ENCODE measurements at places on chromosomes 1 and 21.
A peak's percentile ranks its signal among the peaks of the same experiment; 100 is the strongest.

DNA sequence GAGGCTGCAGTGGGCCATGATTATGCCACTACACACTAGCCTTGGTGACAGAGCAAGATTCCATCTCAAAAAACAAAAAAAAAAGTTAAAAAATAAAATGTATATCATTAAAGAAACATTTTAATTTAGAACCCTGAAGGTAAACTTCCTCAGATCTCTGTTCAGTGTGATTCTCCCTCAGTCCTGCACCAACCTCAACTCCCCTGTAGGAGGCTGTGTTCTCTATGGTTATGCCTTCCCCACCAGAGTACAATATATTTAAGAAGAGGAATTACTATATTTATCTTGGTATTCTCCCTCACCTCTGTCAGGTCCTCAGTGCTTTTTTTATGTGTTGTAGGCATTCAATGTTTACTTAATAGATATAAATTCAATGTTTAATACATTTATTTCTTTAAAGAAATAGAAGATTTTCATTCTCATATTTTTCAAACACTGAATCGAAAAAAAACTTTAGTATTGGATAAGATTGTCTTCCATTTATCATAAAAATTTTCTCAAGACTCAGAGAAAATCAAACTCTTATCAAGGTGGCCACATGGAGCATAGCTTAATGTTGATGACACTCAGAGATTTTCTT, 4.8 kb upstream of the LRRC8B start:
- no peak for DNase-seq

GRCh38 chr1:239262538-239262937, 123.8 kb upstream of the CHRM3 start:
- no peak for DNase-seq

GRCh38 chr1:236092899-236093298, 28.0 kb upstream of the NID1 start:
- DNase-seq = no peak

DNA sequence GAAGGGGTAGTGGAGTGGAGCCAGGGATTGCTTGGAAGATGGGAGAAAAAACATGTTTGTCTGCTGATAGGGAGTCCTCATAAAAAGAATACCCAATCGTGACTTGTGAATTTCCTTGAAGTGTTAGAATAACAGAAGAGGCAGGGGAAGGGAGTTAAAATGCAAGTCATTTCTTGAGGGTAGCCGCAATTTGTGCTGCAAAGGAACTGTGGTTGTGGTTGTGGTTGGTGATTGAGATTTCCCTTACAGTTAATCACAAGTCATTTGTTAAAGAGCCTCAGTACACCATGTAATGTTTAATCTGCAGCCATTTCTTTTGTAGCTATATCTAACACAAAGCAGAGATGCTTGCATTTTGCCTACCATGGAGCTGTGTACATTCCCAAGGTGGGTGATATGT, 38.5 kb upstream of the EGLN1 start:
- DNase-seq = no peak

DNA sequence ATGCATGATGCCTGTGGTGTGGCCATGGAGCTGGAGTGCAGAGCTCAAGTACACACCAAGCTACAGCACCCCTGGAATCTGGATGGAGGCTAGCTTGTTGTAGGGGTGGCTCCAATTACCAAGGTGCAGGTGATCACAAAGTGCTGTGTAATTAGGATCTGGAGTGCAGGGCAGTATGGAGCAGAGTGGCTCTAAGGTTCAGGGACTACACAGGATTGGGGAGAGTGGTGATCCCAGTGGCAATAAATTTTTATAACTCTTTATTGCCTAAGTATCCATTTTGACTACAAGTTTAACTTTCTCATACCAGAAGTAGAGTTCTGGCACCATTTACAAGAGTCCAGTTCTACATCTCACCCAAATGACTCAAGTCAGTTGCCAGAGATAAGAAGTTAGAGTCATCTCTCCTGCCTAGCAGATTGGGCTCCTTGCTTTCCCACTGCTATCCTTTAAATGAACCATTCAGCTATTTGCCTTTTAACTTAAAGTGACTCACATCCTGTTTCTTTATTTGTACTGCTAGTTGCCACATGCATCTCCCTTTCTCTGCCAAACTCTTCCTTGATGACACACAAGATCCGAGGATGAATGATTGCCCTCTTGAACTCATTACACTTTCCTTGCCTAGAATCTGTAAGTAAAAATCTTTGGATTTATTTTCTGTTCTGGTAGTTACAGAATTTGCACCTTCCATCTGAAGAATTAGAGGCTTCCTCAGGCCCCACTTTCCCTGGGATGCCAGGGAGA, 427.2 kb downstream of the KCNT2 start:
- DNase-seq = no peak

DNA sequence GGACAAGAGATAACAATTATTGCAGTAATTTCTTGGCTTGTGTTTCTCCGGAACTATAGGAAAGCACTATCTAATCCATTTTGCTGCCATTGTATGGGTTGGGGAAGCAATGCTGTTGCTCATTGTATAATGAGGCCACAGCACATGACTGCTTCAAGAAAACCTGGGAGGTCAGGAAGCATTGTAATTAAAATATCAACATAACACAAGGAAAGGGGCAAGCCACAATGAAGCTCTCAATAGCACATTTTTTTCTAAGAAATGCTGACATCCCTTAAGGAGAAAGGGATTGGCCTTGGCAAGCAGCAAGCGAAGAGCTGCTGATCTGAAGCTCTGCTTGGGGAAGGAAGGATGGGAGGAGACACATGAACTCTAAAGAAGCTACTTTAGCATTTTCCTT, 44.0 kb downstream of the PLPP3 start:
- DNase-seq = no peak

GRCh38 chr1:17636612-17637011, 97.1 kb downstream of the ARHGEF10L start:
- DNase-seq = peak; percentile 22

DNA sequence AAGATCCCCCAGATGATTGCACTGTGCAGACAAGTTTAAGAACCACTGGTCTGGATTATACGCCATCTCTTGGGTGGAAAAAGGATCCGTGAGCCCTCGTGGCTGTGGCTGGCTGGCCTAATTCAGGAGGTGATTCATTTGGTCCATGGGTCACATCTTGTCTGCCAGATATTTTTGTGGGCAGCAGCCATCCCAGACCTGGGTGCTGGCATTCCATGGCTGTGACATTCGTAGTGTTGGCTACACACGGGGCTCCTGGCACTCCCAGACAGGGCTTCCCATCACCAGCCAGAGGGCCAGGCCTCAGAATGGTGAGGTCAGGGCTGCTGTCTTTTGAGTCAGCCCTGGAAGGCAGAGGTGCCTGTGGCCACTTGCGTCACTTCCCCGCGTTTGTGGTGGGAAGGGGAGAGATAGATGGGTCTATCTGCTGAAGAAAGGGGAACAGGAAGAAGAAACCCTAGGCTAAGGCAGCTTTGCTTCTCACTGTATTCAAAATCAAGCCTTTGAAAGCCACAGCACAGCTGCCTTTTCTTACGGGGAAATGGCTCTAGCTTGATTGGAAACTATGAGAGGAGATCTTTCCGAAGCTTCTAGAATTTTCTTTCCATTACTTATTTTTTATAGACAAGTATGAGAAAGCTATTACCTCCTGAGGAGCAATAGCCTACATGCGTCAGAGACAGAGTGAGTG, 32.4 kb downstream of the EIF2D start:
- no peak for DNase-seq
